ENCODE measurements at places on chromosomes 5 and 9. TPM values are rescaled to one million over a fixed set of nuclear protein-coding genes. Genes with fewer than 3 reads are reported as not detected.

PCDHAC1 gene
- 5.5 TPM for total RNA-seq

CAVIN4 gene
- 2.7 TPM for total RNA-seq

EGFL7 gene
- total RNA-seq = 101 TPM

CARTPT gene
- total RNA-seq = 18.2 TPM

SLC1A1 gene
- 1.1 TPM for total RNA-seq

STRBP gene
- total RNA-seq = 66.5 TPM

PROB1 gene
- 2.7 TPM for total RNA-seq

ARL10 gene
- 8.9 TPM for total RNA-seq

CSF1R gene
- 4.3 TPM for total RNA-seq

CCIN gene
- 84.8 TPM for total RNA-seq

ENTREP1 gene
- total RNA-seq = 5.9 TPM

RNF183 gene
- 1.9 TPM for total RNA-seq

AK3 gene
- total RNA-seq = 18.3 TPM

OR1Q1 gene
- total RNA-seq = not detected

Measured in testis (tissue), 5 donors.